ENCODE measurements at places on chromosomes 1 and 21.

DNA sequence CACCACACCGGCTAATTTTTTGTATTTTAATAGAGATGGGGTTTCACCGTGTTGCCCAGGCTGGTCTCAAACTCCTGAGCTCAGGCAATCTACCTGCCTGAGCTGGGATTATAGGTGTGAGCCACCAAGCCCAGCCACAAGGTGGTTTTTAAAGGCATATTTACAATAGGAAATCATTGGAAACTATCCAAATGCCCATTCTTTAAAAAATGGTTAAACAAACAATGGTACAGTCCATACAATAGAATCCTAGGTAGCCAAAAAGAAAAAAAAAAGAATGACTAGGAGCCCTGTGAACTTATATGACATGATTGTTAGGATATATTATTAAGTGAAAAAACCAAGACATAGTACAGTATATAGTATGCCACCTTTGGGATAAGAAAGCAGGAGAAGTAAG, 5.3 kb downstream of the ATP2B4 start:
- DNase-seq: no peak

- DNase-seq: no peak
These were observed 22.0 kb downstream of the THAP3 start for GRCh38 chr1:6646499-6647148.

DNA sequence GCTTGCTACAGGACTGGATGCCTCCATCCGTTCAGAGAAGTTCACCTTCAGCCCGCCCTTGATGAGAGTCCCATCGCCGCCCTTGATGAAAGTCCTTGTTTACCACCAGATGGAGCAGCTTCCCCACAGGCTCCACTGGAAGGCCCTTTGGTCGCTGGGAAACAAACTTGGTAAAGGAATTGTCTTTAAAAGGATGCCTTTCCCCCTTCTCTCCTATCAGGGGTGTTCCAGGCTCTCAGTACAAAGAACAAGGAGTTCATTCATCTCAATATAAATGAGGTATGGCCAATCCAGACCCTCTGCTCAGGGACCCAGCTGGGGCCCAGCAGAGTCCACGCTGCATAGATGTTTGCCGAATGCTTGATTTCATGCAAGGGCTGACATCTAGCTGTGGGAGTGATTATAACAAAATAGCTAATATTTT, 50.8 kb downstream of the CAPN9 start:
- no peak for DNase-seq

- DNase-seq: peak; percentile 98
These were observed at the start of gene PARS2 for GRCh38 chr1:54764133-54764921. Gene PARS2, minus strand, starts transcription at chr1:54764523. Its CDS starts 5,362 bp downstream, at chr1:54759161.

- DNase-seq: no peak
These were observed 685 bp upstream of the VAMP4 start for GRCh38 chr1:171742577-171742922.

DNA sequence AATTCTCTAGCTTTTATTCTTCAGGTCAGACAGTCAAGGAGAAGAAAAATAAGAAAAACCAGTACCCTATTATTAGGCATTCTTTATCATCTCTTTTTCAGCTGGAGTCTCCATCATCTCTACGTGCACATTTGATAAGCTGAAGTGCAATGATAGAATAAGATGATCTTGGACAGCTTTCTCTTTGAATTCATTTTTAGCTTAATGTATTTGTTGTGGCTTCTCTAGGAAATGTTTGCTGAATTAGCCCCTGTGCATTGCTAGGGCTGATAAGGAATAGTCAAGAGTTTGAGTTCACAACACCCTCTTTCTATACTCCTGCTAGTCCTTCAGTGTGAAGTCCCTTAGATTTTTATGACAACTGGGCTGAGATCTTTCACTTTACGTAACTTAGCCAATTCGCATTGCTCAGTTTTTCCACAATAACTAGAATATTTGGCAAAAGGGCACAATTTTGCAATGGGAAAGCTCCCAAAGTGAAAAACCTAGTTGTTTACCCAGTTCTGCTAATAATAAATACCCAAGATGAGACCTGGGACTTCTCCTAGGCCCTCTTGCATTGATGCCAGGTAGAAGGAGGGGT, 7.0 kb upstream of the KCNJ15 start:
- no peak for DNase-seq

DNA sequence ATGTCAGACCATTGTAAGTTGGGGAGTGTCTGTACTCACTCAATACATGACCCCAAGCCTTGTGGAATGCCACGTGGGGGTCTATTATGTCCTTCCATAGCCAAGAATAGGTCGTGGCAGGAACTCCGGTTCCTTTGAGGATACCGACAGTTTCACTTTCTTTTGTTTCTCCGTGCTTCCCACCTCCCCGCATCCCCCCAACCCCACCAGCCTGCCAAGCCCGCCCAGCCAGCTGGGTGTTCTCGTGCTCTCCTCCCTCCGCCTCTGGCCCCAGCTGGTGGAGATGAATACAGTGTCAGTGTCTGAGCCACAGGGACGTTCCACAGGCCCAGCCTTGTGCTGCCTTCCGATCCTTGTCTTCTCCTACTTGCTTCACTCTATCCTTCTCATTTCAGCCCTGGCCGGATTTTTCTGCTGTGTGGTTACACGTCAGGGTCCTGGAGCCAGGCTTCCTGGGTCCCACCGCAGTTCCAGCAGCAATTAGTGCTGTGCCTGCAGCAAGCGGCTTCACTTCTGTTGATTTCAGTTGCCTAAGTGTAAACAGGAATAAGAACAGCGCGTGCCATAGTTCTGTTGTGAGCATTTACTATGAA, 4.1 kb upstream of the AGTRAP start:
- DNase-seq: no peak

DNA sequence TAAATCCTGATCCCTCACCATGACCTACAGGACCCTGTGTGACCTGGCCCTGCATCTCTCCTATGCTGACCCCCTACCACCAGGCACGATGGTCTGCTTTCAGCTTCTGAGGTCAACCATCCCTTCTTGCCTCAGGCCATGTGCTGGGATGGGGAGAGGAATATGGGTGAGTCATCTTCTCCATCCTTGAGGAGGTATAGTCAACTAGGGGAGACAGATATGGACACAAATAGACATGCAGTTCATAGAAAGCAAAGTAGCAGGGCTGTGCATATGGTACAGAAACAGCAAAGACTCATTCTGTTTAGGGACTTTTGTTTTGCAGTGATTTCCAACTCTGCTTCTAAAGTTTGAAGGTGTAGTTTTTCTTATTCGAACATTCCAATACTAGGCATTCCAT, 250.8 kb upstream of the FGGY start:
- DNase-seq: no peak

GRCh38 chr1:113787663-113788062, 24.6 kb downstream of the RSBN1 start:
- no peak for DNase-seq

- no peak for DNase-seq
These were observed 7.1 kb upstream of the SLAMF7 start for GRCh38 chr1:160731990-160732389.

DNA sequence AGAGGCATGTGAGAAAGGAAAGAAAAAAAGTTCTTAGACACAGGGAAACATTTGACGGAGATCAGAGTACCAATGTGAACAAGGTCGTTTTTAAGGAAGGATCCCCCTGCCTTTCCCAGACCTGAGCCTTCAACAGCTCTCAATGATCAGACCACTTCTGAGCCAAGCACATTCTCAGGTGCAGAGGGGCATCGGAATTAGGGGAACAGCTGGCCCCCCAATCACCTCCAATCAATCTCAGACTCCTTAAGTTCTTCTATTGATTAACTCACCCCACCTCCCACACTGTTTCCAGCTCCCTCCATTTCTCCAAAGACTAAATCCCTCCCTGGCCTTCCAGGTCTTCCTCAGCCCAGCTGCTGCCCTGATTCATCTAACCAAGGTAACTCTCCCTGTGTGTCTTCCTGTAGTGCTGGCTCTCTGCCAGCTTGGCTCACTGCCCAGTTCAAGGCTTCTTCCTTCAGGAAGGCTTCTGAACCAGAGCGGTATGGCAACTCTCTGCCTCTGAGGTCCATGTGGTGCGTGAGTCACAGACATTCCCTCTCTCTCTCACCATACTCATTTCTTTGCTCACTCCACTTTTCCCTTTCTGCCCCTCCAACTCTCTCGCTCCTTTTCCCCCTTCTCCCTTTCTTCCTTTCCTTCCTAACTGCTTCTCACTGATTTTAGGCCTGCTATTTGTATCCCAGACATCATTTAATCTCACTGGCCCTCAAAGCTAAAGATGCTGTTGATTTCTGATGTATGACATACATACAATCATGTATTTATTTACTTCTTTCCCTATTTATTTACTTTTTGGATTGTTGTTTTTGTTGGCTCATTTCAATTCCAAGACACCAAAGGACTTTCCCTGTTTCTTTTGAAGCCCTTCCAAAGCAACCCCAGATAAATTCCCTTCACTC, 18.1 kb downstream of the CFAP45 start:
- peak; percentile 77 for DNase-seq

DNA sequence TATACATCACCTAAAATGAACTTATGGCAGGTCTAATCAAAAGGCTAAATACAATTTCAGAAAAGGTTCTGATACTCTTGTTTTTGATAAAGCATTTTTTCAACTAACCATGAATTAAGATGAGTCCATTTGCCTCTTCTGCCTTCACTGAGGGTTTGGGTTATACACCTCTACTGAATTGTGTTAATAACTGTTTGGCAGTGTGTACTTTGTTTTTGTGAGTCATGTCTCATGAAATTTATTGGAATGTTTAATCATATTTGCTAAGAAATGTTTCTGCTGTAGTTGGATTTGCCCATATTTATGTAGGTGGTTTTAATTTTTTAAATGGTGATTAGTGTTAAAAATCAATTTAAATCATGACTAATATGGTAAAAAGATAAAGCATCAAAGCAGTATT, 190.5 kb downstream of the HS2ST1 start:
- no peak for DNase-seq

DNA sequence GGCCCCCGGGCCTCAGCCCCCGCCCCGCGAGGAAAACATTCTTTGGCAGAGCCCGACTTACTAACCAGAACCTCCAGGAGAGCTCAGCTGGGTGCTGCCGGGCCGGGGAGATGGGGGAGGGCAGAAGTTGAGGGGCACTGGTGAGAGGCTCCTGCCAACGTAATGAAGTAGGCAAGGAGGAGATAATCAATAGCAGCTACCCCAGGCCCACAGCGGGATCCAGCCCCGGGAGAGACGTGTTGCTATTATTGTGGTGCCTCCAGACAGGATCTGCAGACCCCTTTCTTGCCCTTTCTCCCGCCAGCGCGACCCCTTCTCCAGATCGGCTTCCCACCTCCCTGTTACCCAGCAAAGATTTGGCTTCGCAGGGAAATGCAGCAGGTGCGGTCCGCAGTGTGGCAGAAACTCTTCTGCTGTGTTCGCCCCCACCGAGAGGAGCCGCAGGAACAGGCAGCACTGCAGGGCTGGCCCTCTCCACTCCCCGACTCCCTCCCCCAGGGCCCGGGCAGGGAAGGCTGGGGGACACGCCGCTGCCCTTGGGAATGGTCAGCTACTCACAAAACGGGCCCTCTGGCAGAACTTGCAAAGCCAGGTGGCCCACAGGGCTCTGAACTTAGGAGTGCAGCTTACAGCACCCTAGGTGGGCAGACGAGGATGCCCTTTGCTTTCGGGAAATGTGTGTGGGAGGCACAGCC, 1.5 kb upstream of the KCNA2 start:
- no peak for DNase-seq

- DNase-seq: no peak
These were observed 661 bp downstream of the GBP4 start for GRCh38 chr1:89198081-89198480.

DNA sequence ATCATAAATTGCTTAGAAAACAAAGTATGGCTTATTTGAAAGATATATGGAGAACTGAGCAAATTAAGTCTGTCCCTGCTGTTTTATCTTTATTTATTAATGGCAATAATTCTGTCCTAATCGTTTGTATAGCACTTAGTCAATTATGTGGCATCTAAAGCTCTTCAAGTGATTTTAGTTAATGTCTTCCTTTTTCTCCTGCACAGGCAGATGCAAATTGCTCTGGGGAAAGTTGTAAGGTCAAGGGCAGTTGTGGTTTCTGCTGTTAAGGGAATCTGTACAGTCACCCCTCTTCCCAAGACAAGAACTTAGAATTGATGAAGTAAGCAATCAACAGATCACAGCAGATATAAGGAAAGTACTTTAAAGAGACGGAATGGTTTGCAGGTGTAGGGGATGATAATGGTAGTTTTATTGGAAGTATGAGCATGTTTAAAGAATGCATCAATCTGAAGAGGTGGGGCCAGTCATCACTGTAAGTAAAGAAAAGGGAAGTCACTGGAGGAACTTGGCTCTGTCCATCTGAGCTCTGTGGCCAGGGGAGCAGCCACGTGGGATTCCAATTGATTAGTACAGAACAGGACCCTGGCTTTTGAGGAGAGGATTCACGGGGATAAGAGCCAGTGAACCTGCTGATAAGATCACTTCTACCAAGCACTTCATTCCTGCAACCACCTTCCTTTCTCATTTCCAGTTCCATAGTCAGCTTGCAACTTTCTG, 116.0 kb upstream of the KCNJ6 start:
- no peak for DNase-seq

DNA sequence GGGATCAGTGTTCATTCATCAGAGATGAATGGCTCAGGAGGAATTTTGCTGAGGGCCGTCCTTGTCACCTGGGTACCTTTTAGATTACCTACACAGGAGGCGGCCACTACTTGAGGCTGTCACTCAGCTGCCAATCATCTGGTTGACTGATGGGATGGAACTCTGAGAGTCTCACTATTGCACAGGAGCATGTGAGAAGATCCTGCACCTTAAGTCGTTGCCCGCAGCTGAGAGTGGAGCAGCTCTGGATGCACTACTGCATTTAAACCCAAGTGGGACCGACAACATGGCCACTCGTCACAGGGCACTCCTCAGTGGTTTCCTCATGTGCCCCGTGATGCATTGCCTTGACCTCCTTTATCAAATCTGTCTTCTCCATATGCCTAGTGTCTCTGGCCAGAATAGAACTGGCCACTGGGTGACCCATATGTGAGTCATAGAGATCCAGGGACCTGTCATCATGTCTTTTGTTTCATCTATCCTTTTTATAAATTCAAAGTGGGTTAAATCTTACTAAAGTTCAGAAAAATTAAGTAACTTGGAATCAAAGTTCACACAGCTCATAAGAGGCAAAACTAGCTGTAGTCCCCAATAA, 165.5 kb downstream of the ZSCAN20 start:
- no peak for DNase-seq

DNA sequence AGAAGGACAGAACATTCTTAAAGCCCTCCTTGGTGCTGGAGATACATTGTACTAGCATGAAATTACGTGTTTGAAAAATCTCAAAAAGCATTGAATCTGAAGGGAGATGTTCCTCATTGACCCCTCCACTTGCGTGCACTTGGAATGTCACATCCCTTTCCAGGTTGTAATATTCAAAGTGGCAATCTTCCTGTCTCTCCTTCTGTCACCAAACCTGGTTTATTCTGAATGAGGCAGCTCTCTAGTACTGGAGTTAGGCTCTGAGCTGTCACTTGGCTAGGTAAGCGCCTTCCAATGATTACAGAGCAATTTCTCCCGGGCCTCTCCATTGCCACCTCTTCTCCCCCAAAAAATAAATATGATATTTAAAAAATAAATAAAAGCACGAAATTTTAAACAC, 855 bp downstream of the DSCAM start:
- no peak for DNase-seq
